ENCODE measurements at places on chromosomes 6 and 20.

GRCh38 chr6:85401186-85402021 lies 48.5 kb upstream of the NT5E start:
- no peak for ATAC-seq
- no peaks in the 10 kb centered on the region for H3K36me3 ChIP-seq
- peaks cover 10% of the 10 kb centered on the region for H3K4me1 ChIP-seq
- H3K27ac ChIP-seq = no peak overlapping the region

- no peaks in the 10 kb centered on the region for H3K36me3 ChIP-seq
- H3K4me1 ChIP-seq = no peaks in the 10 kb centered on the region
- H3K27ac ChIP-seq = no peak overlapping the region
Observed at GRCh38 chr6:125987026-125987617, 782 bp downstream of the TRMT11 start.

DNA sequence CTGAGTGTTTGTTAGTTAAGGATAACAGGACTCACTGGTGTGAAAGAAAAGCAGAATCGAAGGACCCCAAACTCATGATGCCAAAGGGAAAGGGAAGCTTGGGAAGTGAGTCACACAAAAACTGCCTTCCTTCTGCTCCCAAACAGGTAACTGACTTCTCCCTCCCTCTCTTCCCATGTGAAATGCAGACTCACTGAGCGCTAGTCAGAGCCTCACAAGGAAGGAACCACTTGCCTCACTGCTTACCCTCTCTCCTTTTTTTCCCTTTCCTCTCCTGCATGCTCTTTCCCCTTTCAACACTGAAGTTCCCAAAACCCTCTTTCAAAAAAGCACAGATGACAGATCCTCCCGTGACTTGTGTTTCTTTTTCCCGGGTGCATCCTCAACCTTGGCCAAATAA lies 56.4 kb downstream of the LYRM4 start:
- H3K27me3 ChIP-seq = no peaks in the 10 kb centered on the region
- peaks cover 26% of the 10 kb centered on the region for H3K36me3 ChIP-seq

DNA sequence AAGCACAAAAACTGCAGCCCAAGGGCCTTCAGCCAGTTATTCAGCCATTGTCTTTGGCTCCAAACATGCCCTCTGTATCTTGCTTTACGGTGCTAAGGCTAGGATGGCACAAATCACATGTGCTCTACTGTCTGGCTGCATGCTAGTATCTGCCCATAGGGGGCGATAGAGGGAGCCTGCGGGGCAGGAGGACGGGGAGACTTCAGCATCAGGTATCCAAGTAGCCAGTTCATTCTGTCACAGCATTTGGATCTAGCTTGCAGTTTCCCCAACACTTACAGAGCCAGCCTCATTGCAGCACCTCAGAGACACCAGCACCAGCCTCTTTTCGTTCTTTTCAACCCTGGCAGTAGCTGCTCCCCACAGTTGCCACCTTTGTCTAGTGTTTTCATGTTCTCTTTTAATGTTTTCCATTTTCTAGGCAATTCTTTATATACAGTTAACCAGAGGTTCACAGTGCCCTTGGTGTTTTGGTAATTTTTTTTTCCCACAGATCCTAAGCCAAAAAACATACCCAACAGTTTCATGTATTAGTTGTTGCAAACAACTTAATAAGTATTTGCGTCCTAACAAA lies 705.9 kb downstream of the PTPRT start:
- H3K27me3 ChIP-seq = no peaks in the 10 kb centered on the region
- no peak overlapping the region for H3K4me3 ChIP-seq
- no peak for ATAC-seq
- H3K4me1 ChIP-seq = no peaks in the 10 kb centered on the region
- no peaks in the 10 kb centered on the region for H3K36me3 ChIP-seq

DNA sequence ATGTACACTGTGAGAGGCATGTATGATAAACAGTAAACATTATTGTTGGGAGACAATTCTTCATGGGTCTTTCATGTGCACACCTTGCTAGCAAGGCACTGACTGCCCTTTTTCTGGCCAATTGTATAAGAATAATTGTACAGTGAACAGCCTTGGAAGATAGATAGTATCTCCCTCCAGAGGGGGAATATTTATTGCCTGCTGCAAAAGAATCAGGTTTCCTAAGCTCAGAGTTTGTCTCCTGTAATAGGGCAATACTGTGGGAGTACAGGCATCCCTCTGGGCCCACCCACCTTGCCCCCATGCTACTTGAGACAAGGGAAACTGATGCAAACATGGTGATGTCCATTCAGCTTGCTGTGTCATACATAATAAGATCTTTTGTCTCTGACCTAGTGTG lies 442.2 kb downstream of the HDGFL1 start:
- H3K27ac ChIP-seq = no peak overlapping the region
- H3K27me3 ChIP-seq = no peaks in the 10 kb centered on the region
- no peaks in the 10 kb centered on the region for H3K36me3 ChIP-seq
- no peak for ATAC-seq
- H3K4me3 ChIP-seq = no peak overlapping the region
- H3K4me1 ChIP-seq = no peaks in the 10 kb centered on the region

DNA sequence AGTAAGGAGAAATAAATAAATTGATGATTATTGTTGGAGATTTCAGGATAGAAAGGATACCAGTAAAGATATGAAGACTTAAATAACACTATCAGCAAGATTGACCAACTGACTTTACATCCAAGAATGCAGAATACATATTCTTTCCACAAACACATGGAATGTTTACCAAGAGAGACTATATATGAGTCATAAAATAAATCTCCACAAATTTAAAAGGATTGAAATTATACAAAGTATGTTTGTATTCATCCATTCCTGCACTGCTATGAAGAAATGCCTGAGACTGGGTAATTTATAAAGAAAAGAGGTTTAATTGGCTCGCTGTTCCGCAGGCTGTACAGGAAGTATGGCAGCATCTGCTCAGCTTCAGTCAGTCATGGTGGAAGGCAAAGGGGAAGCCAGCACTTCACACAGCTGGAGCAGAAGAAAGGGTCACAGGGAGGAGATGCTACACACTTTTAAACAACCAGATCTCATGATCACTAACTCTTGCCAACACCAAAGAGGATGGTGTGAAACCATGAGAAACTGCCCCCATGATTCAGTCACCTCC lies 56.7 kb upstream of the TNFRSF21 start:
- no peaks in the 10 kb centered on the region for H3K4me1 ChIP-seq
- no peak overlapping the region for H3K4me3 ChIP-seq
- H3K27ac ChIP-seq = no peak overlapping the region

GRCh38 chr20:53658973-53659372 lies 65.3 kb upstream of the ZNF217 start:
- H3K36me3 ChIP-seq = no peaks in the 10 kb centered on the region
- no peaks in the 10 kb centered on the region for H3K27me3 ChIP-seq
- ATAC-seq = no peak
- H3K4me3 ChIP-seq = no peak overlapping the region
- H3K4me1 ChIP-seq = peaks cover 60% of the 10 kb centered on the region

DNA sequence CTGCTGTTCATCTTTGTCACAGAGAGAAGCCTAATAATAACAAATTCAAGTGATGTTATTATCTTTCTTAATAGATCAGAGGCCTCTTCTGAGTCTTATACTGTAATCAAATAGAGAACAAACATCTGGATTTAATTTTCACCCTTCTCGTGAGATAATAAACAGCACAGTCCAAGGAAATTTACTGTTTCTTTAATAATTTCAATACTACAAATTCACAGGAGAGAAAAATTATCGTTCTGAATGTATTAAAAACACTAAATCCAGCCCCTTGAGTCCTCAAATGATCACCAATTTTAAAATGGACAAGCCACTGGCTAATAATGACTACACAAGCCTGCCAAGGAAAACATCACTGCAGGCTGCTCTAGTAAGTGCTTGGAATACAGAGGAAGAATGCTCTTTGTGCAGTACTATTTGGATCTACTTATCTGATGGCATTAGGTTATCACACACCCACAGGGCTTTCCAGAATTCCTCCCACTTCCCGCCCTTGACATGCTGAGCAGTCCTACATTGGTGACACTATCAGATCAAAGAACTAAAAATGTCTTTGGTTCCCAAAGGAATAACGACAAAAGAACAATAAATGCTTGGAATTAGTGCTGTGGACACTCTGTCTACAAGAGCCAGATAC lies 38.1 kb downstream of the SYNE1 start:
- H3K4me1 ChIP-seq = no peaks in the 10 kb centered on the region
- no peak overlapping the region for H3K27ac ChIP-seq
- H3K27me3 ChIP-seq = peaks cover 9% of the 10 kb centered on the region
- no peaks in the 10 kb centered on the region for H3K36me3 ChIP-seq
- no peak overlapping the region for H3K4me3 ChIP-seq
- no peak for ATAC-seq

GRCh38 chr6:109224107-109224875 lies 129.0 kb downstream of the CEP57L1 start:
- H3K4me1 ChIP-seq = no peaks in the 10 kb centered on the region
- peaks cover 13% of the 10 kb centered on the region for H3K27me3 ChIP-seq
- no peak for ATAC-seq
- no peak overlapping the region for H3K4me3 ChIP-seq
- no peaks in the 10 kb centered on the region for H3K36me3 ChIP-seq

DNA sequence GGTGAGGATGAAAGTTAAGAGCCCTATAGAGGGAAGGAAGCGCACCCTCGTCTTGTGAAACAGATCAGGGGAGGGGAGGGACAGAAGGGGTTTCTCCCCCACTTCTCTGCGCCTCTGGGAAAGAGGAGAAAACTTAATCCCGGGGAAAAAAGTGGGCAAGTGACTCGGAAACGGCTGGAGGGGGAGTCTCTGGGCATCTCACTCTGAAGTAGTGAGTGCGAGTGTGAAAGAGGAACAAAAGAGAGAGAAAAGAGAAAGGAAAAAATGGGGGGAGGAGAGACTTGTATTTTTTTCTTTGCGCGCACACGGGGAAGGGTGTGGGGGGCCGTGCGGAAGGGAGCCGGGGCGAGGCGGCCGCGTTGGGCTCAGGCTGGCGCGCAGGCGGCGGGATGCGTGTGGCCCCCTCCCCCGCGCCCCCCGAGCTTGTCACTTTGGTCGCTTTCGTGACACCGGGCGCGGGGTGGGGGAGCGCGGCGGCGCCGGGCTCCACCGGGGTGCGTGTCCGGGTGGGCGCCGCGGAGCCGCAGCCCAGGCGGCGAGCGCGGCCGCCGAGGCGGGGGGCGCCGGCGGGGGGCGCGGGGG lies 454 bp downstream of the L3MBTL3 start:
- H3K4me3 ChIP-seq = peak overlapping the region; percentile 94
- H3K4me1 ChIP-seq = peaks cover 24% of the 10 kb centered on the region
- peak; percentile 66 for ATAC-seq
- no peaks in the 10 kb centered on the region for H3K27me3 ChIP-seq

DNA sequence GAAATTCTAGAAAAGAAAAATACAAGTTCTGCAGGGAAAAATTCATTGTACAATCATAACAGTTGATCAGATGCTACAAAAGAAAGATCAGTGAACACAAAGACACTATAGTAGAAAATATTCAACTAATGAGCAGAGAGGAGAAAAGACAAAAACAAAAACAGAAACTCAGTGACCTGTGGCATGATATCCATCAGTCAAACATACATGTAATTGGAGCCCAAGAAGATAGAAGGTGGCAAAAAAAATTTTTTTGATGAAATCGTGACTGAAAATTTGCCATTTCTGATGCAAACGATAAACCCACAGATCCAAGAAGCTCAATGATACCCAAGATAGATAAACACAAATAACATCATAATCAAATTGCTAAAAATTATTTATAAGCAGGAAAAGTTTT lies 13.1 kb upstream of the FOXQ1 start:
- no peaks in the 10 kb centered on the region for H3K4me1 ChIP-seq
- no peak overlapping the region for H3K27ac ChIP-seq
- H3K36me3 ChIP-seq = no peaks in the 10 kb centered on the region
- H3K4me3 ChIP-seq = no peak overlapping the region
- H3K27me3 ChIP-seq = peaks cover 38% of the 10 kb centered on the region
- no peak for ATAC-seq

DNA sequence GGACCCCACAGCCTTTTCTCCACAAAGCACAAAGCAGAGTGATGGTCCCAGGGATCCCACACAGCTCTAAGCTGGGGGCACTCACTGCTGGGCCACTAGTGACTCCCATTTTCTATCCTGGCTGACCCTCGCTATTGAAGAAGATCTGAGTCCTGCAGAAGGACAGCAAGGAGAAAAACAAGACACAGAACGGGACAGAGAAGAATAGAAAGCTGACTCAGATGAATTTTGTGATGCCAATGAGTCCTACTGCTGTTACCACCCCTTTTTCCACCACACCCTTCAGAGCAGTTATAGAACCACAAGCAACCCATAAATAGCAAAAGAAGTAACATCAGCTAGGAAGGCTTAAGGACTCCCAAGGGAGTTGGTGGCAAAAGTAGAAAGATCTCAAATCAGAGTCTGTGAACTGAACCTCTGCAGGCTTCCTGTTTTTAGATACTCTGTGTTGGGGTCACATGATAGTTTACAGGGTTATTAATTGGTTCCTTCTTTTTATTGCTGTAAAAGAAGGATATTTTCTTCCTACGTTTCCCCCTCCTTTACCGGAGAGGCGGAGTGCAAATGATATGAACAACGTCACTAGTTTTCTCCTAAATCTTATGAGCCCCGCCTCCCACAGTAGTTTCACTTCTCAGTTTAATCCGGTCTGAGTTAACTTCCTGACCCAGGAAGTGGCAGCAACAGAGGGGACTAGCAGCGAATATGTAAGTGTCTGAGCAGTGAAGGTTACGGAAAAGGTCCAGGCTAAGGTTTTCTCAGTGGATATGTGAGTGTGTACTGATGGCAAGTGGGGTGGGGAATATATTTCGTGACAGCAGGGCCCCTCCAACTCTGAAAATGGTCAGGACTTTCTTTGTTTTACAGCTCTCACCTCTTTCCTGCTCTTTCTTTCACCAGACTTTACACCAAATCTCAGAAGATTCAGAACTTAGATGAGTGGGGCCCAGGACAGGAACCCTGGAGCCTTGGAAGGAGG lies at the start of gene TRIM38:
Gene TRIM38, plus strand, starts transcription at position 654 of the 979 bp plus-strand sequence. CDS start 3,721 bp downstream, outside the sequence.
- peak within 1 kb of the TSS; percentile 98 for H3K4me3 ChIP-seq
- peaks cover 86% of the 10 kb centered on the region for H3K4me1 ChIP-seq
- peak; percentile 95 for ATAC-seq
- peak within 1 kb of the TSS; percentile 97 for H3K27ac ChIP-seq
- H3K27me3 ChIP-seq = no peaks in the 10 kb centered on the region
- H3K36me3 ChIP-seq = peaks cover 30% of the 10 kb centered on the region

GRCh38 chr6:145406783-145407182 lies 328.5 kb downstream of the EPM2A start:
- ATAC-seq = no peak
- H3K4me1 ChIP-seq = no peaks in the 10 kb centered on the region
- H3K4me3 ChIP-seq = no peak overlapping the region
- H3K27ac ChIP-seq = no peak overlapping the region
- H3K36me3 ChIP-seq = no peaks in the 10 kb centered on the region

GRCh38 chr20:57652606-57653545 lies 32.6 kb upstream of the ZBP1 start:
- ATAC-seq = no peak
- H3K4me1 ChIP-seq = peaks cover 17% of the 10 kb centered on the region
- no peak overlapping the region for H3K4me3 ChIP-seq
- H3K36me3 ChIP-seq = peaks cover 29% of the 10 kb centered on the region
- H3K27ac ChIP-seq = no peak overlapping the region

- no peak for ATAC-seq
- peaks cover 9% of the 10 kb centered on the region for H3K27me3 ChIP-seq
- H3K4me3 ChIP-seq = no peak overlapping the region
Observed at GRCh38 chr20:2604506-2604835, 48.0 kb upstream of the NOP56 start.

GRCh38 chr20:13396826-13397225 lies 175.8 kb downstream of the ISM1 start:
- H3K36me3 ChIP-seq = peaks cover 47% of the 10 kb centered on the region
- no peaks in the 10 kb centered on the region for H3K27me3 ChIP-seq
- no peak overlapping the region for H3K27ac ChIP-seq
- H3K4me1 ChIP-seq = no peaks in the 10 kb centered on the region

Measured in stimulated activated memory B cell treated with anti-CD40 and anti-IgM and Interleukin-4, amounts not matched to agents 10 μg/mL and 1 μg/mL and 100 μg/mL, for 72 hours (primary cell).